Kidney capillary endothelial cell (primary cell): ENCODE measurements at places on chromosomes 16 and 17.
A peak's percentile ranks its signal among the peaks of the same experiment; 100 is the strongest.

DNA sequence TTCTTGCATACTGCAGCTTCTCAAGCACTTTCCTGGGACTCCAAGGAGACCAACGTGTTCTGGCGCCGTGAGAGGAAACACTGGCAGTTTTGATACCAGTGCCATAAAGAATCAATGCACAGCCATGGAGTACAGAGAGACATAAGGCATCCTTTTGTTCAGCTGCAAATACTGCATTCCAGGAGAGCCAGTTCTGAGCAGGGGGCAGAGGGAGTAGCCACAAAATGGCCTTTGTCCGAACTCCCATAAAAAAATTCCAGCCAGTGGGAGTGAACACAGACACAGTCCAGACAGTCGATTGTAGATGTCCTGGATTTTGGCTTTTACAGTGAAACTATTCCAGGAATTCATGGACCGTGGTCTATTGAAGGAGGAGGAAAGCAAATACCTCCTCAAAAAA is 36.2 kb upstream of the TEKT3 start:
- DNase-seq, result no peak

- no peak for DNase-seq
Observed at GRCh38 chr17:47739150-47739549, 6.1 kb downstream of the TBX21 start.

DNA sequence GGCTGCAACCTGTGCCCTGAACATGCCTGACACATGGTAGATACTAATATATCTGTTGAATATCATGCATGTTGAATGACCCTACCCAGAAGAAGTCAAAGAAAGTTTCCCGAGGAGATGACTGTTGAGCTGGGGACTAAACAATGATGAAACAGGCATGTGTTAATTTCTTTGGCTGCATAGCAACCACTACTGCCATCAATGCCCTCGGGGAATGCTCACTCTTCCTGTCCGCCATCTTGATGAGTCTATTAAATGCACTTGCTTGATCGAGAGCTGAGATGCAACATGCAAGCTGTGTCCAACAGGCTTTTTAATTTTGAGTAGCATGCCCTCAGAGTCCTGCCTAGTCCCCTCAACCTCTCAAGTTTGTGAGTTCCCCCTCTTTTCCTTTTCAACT is 31.3 kb downstream of the GRIN2A start:
- no peak for DNase-seq

GRCh38 chr17:47821031-47821423 is 567 bp downstream of the OSBPL7 start:
- DNase-seq, result no peak

GRCh38 chr17:10048629-10049350 is 143.7 kb upstream of the RCVRN start:
- no peak for DNase-seq

DNA sequence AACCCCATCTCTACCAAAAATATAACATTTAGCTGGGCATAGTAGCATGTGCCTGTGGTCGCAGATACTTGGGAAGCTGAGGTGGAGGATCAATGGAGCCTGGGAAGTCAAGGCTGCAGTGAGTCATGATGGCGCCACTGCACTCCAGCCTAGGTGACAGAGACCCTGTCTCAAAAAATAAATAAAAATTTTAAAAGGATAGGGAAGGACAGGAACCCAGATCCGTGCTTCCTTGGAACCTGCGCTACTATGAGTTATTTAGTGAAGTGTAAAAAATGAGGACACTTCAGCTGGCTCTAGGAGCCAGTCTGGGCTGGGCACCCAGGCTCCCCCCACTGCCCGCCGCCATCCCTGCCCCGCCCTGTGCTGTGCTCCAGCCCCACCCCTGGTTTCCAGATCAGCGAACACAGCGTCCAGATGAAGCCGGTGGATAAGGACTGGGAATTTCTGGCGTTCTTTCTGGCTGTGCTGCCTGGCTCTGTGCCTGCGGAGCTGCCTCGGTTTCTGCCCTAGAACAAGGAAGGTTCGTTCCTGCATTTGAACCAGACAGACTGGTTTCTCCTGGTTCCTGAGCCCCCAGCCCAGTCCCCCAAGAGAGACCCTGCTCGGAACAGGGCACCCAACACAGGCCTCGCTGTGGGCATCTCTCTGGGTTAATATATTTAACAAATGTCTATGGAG is 18.5 kb downstream of the PLLP start:
- DNase-seq, result no peak

DNA sequence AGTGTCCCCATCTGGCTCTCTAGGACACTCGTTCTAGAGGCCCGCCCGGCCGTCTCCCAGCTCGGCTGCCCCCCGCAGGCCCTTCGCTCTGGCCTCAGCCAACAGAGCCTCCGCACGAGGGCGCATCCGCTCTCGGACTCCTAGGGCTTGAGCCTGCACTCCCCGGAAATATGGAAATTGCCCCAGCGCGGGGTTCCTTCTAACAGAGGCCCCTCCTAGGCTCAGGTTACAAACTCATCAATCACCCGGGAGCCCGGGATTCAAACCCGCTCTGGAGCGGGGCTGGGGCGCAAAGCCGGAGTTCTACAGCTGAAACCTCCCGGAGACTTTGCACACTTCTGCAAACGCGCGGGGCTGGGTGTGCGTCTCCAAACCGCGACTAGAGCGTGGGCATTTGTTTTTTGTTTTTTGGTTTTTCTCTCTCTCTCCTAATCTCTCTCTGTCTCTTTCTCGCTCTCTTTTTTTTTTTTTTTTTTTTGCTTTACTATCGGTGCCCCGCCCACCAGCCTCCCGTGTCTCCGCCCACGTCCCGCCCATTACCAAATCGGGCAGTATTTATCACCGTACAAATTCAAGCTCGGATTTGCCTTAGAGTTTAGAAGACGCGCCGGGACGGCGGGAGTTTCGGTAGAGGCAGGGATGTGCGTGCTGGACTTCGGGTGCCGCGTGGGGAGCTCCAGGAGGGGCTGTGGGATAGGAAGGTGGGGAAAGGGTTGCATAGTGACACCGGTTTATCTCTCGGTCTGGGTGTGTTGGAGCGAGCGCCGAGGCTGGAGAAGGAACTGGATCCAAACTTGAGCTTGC is 2.4 kb upstream of the FOXL1 start:
- peak; percentile 68 for DNase-seq

DNA sequence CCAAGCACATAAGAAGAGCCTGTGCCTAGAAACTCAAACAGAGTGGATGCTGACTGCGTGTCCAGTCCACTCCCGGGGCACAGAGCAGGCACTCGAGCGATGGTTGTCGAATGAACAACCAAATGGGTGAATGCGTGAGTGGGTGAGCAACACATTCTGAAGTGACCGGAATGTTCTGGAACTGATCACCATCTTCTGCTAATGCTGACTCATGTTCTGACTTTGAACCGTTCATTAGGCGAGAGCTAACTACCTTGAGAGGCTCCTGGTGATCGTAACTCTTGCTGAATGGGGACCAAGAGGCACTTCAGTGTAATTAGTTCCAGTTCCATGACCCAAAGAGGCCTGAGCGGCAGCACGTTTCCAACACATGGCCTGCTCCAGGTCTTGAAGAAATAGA is 37.9 kb downstream of the IRF8 start:
- DNase-seq, result no peak

GRCh38 chr16:83458612-83459011 is 349.2 kb upstream of the HSBP1 start:
- no peak for DNase-seq

DNA sequence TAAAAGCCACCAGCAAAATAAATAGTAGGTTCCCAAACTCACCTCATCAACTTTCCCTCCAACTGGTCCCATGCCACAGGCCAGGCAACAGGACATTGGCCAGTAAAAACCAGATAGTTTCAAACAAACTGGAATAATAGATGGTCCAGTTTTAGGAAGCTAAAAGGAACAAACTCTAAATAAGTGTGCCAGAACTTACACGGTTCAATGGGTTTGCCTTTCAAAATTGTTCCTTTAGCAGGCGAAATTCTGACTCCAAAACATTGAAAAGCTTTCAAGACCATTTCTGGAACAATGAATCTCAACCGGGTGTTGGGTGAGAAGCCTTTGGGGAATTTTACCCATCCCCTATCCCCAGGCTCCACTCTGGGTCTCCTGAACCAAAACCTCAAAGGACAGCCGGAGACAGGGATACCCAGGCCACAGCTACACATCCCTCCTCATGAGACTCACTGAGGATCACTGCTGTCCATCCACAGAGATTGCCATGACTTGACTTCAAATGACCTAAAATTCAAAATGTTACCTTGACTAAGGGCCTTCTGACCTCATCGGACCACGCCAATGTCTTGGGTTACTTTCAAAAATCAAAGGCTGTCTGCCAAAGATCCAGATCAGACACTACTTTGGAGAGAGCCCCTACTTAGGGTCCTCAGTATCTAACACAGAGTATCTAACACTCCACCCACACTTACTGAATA is 13.0 kb downstream of the AXIN2 start:
- no peak for DNase-seq

GRCh38 chr17:44416558-44417289 is 27.3 kb upstream of the ITGA2B start:
- DNase-seq, result no peak

DNA sequence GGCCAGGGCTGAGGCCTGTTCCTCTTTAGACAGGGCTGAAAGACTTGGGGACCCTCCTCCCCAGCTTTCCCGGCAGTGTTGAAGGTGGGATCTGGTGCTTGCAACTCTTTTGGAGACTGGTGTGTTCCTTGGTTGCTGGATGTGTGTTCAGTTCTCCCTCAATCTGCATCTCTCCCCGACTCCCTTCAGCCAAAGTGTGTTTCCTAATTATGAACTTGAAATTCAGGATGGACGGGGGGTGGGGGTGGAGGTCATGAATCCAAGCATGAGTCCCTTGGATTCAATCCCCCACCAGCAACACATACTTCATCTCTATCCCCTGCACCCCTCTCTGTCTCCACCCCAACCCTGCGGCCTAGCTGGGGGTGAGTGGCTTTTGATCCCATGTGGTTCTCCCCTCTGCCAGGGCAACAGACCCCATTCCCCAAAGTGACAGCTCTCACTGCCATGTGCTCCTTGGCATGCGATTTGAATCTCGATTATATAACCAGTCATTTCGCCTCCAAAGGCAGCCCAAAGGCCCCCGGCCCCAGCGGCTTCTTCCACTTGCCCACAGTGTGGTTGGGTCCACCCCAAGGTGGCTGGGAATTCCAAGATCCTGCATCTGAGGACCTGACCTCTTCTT is 1.3 kb downstream of the ARHGAP23 start:
- no peak for DNase-seq

- DNase-seq, result no peak
Observed at GRCh38 chr17:77428020-77428748, 287.4 kb downstream of the SEC14L1 start.

GRCh38 chr17:1211287-1211686 is 31.5 kb upstream of the ABR start:
- no peak for DNase-seq

DNA sequence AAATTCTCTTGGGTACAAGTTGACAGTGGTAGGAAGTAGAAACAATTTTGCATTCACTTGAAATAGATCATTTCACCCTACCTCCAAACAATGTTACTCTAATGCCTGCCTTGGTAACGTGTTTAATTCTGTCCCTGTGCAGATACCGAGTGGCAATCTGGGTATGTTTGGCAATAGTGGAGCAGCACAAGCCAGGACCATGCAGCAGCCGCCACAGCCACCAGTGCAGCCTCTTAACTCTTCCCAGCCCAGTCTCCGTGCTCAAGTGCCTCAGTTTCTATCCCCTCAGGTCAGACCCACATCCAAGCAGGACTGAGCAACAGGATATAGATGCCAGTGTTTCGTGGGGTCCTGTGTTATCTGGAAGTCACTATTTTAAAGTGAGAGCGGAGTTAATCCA is 49.3 kb downstream of the TMC6 start:
- no peak for DNase-seq

DNA sequence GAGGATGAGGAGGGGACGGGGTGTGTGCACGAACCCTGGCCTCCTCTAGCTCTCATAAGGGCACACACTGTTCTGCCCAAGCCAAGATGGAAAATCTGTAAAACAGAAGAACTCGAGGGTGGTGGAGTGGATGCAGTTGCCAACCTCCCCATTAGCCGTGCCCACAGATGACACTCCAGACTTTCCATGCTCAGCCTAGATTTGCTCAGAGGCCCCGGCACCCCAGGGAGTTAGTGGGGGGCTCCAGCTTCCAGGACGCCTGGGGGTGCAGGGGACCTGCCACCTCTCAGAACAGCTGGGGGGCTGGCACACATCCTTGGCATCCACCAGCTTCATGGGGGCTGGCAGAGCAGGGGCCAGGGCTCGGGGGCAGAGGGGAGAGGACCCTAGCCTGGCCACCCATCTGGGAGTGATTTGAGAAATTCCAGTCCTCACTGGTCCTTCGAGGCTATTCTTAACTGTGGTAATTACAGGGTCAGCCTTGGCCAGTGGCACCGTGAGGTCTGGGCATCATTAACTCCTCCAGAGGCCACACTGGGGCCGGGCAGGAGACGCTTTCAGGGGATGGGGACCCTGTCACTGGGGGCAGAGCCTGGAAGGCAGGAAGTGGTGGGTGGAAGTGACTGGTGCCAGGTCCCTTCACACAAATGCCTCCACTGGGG is 14.3 kb downstream of the VASN start:
- no peak for DNase-seq

- no peak for DNase-seq
Observed at GRCh38 chr17:1162116-1162855, 17.5 kb downstream of the ABR start.

DNA sequence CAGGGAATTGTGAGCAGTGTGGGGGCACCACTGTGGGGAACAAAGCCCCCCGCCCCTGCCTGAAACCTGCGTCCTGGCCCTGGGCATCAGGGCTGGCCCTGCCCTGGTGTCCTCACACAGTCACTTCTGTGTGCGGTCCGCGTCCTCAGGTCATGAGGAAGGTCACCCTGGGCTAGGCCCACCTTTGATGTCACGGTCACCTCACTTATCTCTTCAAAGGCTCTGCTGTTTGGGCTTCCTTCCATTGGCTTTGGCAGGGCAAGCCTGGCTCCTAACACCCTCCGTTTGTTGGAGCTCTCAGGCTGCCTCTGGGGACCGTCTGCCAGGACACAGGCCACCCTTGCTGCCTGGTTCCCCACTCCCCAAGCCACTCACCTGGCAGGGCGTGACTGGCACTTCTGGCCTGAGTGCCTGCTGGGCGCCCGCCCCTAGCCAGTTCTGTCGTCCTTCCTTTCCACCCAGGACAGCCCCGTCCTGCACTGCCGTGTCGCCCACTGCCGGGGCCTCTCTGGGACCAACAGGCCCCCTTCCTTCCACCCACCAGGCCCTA is 8.8 kb downstream of the CENPX start:
- DNase-seq, result no peak

- no peak for DNase-seq
Observed at GRCh38 chr16:84600343-84601229, 17.3 kb downstream of the COTL1 start.

GRCh38 chr17:74632617-74633016 is 9.1 kb upstream of the CD300E start:
- no peak for DNase-seq

DNA sequence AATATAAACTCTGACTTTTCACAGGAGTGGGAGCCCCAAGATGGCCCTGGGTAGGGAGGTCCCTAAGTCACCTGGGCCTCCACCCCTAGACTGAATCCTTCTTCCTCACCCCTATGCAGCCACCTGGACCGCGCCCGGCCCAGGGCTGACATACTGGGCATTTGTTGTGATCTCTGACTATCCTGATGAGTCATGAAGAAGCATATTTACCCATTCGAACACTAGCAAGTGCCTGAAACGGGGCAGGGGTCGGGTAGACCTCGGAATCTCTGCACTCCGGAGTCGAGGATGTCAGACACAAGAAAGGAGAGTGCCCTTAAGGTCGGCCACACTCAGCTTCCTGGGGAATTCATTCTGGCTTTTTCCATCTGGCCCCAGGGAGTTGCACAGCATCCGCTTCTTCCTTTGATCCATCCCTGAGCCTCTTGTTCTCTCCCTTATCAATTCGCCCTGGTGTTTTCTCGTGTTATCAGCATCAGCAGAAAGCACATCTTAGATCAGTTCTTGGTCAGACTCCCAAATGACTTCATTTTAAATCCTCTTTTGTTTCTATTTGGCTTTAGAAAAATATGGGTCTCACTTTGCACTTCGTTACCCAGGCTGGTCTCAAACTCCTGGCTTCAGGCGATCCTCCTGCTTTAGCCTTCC is 10.4 kb downstream of the METTL22 start:
- DNase-seq, result peak; percentile 22
